ENCODE measurements at places on chromosomes 5 and 9.

- DNase-seq, result no peak
These were observed 240.8 kb downstream of the FSTL4 start for GRCh38 chr5:133371371-133372155.

DNA sequence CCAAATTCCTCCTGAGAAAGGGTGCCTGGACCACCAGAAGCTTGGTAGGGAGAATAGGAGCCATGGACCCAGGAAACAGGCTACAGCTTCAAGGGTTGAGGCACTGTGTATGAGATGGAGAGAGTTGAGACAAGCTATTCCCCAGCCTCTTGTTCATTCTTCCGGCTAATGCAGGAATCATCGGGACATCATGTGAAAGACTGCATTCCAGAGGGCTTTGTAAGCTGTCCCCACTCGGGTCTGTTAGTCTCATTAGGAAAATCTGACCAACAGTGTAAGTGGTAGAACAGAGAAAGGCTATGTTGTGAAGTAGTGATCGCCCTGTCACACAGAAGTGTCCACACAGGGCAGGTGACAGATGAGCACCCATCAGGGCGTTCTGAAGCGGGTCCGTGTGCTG, 81.4 kb downstream of the GABBR2 start:
- no peak for DNase-seq

DNA sequence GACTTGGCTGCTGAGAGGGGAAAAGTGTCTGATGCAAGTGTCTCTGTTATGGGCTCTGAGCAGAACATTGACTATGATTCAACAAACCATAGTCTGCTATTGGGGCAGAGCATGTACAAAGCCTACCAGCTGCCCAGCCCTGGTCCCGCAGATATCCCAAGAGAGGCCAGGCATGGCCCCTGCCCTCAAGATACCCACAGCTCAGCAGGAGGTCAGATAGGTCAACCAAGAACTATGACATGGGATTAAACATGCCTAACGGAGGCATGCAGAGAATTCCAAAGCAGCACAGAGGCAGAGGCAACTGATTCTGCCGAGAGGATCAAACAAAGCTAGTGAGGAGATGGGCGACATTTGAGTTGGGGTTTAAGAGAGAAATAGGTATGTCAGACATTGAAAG, 39.9 kb upstream of the CPLX2 start:
- no peak for DNase-seq

DNA sequence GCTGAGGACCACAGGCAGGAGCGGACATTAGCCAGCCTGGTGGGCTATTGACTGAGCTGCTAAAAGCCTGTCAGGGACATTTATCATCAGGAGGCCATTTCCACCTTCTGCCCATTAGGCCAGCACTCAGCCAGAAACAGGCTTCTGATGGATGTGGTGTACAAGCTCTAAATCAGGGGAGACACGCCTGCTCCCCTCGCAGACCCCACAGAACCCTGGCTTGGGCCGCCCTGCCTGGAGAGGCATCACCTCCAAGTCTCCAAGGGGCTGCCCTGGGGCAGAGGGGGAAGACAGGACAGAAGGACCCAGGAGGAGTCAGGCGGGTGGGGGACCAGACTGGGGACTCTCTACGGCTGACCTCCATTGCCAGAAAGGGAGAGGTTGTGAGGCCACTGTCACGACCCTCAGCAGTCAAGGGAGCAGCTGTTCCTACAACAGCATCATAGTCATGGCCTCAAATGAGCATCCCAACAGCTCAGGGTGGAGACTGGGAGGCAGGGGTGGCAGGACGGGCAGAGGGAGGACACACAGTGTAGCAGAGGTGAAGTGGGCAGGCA, 24.0 kb upstream of the TRIM14 start:
- DNase-seq, result no peak

GRCh38 chr9:93090091-93090655, 5.8 kb upstream of the CARD19 start:
- DNase-seq, result no peak

DNA sequence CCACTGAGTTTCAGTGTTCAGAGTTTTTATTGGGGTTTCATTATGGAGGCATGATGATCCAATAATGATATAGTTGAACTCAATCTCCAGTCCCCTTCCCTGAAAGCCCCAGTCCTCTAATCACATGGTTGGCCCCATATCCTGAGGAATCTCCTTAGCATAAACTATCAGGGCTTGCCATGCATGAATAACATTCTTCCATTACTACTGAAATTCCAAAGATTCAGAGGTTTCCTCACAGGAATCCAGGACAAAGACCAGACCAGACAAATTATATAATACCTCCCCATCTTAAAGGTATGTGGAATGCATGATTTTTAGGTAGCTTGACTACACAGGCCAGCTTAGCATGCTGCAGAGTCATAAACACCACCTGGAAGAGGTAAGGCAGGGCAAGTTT, 15.5 kb upstream of the LRRTM2 start:
- no peak for DNase-seq

DNA sequence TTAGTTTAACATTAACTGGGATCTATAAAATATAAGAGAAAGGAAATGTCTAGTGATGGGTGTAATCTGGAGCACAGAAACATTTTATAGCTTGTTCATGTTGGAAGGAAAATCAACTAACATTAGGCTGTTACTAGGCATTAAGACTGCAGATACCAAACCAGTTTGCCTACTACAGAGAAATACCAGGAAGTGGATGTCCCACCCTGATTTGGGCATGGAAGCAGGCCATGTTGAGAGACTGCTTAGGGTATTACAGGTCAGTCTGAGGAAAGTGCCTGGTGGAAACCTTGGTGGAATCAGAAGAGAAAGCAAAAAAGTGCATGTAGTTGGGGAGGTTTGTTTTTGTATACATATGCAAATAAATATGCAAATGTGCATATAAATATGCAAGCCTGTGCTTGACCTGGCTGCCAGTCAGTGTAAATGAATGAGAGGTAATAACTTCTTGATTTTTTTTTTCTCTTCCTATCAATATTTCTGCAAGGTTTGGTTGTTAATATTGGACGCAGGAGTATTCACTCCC, 9.6 kb upstream of the CCDC112 start:
- DNase-seq, result no peak

DNA sequence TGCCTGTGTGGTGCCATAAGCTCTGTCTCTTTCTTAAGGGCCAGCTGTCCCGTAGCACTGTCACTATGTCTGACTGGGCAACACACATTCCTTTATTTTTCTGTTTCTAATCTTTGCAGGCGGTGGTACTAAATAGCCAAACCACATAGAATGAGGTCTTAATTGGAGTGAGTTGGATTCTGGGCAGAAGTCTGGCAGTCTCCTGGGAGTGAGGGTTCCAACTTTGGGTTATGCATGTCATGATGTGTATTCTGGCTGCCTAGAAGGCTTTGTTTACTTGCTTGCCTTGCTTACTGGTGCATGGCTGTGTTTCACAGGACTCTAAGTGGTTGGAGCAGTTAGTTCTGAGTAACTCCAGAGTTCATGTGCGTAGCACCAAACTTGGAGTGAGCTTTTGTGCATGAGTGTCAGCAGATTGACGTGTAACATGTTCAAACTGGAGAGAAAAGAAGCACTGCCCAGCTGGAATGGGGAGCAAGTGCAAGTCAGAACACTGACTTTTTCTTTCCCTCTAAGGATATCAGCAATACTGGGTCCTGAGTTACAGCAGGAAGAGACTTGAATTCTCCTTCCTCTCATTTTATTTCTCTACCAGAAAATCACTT, 185.8 kb downstream of the PCSK1 start:
- no peak for DNase-seq

- no peak for DNase-seq
These were observed 132.9 kb upstream of the GRIA1 start for GRCh38 chr5:153357493-153358112.

DNA sequence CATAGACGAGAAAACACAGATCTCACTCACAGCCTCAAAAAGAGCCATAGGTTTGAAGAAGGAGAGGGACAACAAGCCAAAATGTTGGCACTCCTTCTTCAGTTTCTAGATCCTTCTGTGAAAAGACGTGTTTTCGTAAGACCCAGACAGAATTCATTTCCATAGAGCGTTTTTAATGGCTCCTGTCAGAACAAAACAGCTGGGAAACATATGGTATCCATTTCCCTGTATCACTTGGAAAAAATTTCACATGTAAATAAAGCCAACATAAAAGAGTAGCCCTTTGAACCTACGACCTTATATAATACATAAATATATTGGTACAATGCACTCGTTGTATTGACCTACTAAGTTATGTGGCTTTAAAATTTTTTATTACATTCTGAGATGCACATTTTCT, 108.1 kb downstream of the SNCAIP start:
- DNase-seq, result no peak

- no peak for DNase-seq
These were observed 12.8 kb upstream of the SLC25A51 start for GRCh38 chr9:37916471-37917312.

DNA sequence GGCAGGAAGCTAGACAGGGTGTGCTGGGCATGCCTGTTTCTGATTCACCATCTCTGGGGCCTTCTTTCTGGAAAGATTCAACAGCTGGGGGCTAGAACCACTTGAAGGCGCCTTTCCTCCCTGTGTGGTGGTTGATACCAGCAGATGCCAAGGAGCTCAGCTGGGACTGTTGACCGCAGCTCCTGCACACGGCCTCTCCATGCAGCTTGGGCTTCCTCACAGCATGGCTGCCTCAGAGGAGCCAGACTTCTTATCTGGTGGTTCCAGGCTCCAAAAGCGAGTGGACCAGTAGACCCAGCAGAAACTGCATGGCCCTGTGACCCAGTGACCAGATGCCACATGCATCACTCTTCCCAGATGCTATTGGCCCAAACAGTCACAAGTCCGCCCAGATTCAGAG, 74.7 kb upstream of the COL5A1 start:
- DNase-seq, result no peak

DNA sequence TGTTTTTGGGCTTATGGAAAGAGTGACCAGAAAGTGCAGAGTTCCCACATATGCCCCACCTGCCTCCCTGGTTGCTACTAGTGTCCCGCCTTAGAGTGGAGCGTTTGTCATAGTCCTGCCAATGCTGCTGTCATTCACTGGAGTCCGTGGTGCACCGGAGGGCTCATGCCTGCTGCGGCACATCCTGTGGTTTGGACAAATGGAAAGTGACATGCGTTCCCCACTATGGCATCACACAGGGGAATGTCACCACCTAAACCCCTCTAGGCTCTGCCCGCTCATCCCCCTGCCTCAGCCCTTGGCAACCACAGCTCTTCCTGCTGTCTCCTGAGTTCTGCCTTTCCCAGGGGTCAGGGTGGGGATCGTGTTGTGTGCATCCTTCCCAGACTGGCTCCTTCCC, 29.2 kb downstream of the IRX4 start:
- no peak for DNase-seq

- no peak for DNase-seq
These were observed 28.7 kb downstream of the ANKRD33B start for GRCh38 chr5:10592601-10593000.

DNA sequence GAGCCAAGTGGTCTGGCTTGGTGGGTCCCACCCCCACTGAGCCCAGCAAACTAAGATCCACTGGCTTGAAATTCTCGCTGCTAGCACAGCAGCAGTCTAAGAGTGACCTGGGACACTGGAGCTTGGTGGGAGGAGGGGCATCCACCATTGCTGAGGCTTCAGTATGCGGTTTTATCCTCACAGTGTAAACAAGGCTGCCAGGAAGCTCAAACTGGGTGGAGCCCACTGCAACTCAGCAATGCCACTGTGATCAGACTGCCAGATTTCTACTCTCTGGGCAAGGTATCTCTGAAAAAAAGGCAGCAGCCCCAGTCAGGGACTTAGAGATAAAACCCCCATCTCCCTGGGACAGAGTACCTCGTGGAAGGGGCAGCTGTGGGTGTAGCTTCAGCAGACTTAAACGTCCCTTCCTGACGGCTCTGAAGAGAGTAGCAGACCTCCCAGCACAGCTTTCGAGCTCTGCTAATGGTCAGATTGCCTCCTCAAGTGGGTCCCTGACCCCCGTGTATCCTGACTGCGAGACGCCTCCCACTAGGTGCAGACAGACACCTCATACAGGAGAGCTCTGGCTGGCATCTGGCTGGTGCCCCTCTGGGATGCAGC, 18.2 kb upstream of the STK32A start:
- DNase-seq, result no peak

DNA sequence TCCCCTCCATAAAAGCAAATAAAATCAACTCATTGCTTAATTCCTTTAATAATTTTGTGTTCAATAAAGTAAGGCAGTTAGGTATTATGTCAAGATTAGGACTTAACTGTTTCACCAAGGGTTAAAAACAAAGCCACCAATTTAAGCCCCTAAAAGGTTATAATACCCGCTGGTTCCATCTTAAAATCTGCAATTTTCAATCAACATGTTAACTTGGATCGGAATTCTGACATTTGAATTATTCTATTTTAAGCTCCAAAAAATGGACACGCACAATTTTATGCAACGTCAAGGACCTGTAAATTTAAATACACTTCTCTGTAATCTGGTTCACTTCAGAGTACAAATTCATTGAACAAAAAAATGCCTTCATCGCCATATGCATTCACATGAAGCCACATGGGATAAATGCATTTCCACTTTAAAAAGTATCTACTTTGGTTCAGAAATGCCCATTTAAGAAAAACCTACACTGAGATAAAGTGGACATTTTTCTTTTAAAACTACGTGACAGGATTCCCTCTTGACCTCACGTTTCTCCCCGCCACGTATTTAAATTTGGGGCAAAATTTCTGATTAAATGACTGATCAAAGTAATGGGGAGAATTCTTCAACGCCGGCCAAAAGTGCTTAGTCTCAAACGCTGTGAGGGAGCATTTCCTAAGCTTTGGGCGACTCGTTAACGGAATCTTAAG, 721 bp downstream of the GIN1 start:
- DNase-seq, result no peak

DNA sequence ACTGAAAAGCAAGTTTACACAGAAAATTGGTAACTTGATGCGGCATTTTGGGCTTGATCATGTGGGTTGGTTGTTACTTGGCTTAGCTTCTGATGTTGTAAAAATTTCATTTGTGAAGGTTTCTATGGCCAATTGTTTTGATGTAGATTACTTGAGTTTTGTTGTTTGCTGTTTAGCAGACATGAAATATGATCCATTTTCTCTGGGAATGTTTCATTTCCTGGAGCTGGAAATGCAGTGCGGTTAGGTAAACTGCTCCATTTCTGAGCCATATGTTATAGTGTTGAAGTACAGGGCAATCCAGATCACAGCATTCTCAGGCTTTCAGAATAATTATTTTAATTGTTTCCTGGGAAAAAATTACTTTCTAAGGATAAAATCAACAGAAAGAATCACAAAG, 396.9 kb downstream of the ENC1 start:
- DNase-seq, result no peak

DNA sequence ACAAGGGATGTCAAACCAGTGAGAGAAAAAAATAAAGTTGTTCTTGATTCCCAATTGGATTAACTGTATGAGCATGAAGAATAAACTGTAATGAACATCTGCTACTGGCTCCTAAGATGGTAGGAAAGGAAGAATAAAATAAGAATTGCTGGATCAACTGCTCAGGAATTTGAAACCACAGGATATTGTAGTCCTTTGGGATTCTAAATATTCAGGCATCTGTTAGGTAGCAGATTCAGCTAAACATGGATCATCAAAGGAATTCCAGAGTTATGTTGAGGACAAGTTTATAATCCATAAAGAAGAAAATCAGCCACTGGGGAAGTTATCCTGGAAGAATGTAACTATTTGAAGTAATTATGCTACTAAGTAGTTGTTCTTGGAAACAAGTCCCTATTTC, 65.8 kb downstream of the ISL1 start:
- no peak for DNase-seq
